Endothelial cell (in vitro differentiated cells): ENCODE measurements at places on chromosomes 4 and X. TPM values are rescaled to one million over a fixed set of nuclear protein-coding genes. Genes with fewer than 3 reads are reported as not detected.
A peak's percentile ranks its signal among the peaks of the same experiment; 100 is the strongest.

DNA sequence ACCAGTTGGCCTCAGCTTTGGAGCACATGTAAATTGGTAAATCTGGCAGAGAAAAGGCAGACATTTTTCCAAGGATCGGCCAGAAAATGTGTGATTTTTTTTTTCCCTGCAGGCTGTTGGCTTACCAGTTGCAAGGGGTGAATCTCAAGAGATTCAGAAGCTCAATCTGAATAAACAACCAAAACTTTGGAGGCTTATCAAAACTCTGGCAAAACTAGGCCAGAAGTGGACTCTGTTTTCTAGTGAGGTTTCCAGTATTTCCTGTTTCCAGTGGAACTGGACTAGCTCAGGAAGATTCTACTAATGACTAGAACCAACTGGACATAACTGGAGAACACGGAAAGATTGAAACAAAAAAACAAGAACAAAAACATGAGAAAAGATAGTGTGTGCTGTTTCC lies 191.3 kb downstream of the SMIM20 start:
- no peak for DNase-seq

DNA sequence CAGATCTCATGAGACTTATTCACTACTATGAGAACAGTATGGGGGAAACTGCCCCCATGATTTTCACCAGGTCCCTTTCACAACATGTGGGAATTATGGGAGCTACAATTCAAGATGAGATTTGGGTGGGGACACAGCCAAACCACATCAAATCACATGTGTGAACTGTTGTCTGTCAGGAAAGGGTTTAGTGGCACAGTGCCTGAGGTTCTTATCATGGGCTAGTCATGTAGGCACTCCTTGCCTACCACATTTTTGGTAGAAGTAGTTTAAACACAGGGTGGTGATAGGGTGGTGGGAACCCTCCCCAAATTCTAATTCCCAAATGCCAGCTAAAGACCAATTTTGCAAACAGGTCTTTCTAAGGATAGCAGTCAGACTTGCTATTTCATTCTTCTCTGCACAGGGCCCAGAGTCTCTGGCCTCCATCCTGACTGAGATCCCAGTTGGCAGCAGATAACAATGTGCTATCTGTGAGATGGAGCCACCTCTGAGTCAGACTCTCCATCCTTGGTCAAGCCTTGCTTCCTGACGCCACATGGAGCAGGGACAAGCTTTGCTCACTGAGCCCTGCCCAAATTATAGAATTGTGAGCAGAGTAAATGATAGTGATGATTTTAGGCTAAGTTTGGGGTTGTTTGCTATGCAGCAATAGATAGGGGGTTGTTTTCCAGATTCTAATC lies 33.5 kb upstream of the SETD7 start:
- DNase-seq: no peak

FMR1NB gene
- not detected for total RNA-seq

ASB5 gene
- not detected for total RNA-seq

PRDM5 gene
- 17.0 TPM for total RNA-seq

- DNase-seq: no peak
Measured at GRCh38 chrX:3636803-3637202, 76.6 kb downstream of the PRKX start.

DNA sequence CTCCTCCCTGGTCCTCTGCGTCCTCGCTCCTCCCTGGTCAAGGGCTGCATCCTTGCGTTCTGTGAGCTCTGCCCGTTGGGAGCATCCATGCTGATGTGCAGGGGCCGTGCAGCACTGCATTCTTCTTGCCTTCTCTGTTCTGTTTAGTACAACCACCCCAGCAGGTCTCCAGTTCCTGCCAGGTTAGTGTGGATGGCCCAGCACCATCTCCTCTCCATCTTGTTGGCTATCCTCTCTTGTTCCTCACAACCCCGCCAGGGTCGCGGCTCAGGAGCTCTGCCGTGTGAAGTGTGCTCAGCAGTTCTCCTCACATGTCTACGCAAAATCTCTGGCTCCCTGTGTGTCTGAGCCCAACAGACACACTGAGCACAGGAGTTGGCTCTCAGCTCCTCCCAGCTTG lies 10.4 kb upstream of the MAEA start:
- DNase-seq: no peak

- no peak for DNase-seq
Measured at GRCh38 chrX:32520789-32521188, 690.6 kb downstream of the DMD start.

MAGEE2 gene
- not detected for total RNA-seq

DNA sequence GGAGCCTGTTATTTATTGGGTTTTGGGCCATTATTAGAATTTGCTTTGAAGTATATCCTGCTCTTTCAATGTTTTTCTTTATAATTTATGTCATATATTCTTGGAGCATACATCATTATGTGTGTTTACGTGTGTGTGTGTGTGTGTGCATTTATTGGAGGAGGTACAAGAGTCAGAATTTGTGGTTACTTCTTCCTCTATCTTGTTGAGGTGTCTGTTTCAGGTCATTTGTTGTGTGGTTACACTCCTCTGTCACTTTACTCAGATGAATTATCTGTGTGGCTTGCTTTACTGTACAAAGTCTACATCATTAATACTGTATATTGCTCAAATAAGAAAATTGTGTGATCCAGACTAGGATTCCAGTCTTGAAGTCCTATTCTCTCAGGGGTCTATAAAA lies 1957.4 kb upstream of the TENM3 start:
- no peak for DNase-seq

DNA sequence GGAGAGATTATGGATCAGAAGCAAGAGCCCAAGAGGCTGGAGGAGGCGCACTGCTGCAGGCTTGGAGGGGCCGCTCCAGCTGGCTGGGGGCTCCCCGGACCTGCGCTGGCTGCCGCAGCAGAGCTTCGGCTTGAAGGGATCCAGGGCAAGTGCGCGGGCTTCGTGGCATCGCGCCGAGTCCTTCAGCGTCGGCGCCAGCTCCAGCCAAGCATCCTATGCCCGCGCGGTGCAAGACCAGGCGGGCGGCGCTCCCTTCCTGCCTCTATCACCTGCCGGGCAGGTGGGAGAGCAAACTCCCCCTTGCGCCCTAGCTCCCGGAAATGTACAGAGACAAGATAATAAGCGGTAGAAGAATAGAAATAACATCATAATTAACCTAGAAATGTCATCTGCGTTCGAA lies 10.5 kb upstream of the UCP1 start:
- DNase-seq: no peak

UNC5C gene
- total RNA-seq: 0.97 TPM

DNA sequence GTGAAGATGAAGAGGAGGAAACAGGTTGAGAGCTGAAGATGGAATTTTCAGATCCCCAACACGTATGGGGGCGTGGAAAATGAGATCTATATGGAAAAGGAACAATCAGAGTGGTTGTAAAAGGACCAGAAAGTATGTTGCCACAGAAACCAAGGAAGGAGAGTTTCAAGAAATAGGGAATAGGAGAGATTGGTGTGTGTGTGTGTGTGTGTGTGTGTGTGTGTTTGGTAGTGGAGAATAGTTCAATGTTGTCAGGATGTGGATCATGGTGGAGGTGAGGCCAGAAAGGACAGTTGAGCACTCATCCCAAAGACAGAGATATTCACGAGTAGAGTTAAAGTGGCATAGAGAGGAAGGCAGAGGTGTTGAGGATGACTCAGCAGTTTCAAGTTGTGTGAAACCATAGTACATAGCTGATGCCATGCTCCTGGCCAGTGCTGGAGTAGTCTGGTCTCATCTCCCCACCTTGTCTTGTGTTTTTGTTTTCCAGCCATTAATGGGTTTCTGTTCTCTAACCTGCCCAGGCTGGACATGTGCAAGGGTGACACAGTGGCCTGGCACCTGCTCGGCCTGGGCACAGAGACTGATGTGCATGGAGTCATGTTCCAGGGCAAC lies 36.1 kb downstream of the HEPH start:
- DNase-seq: no peak

- DNase-seq: no peak
Measured at GRCh38 chr4:118994030-118994429, 105.4 kb downstream of the SYNPO2 start.

GRCh38 chr4:119835613-119835910 lies 207.0 kb upstream of the PDE5A start:
- DNase-seq: no peak

DNA sequence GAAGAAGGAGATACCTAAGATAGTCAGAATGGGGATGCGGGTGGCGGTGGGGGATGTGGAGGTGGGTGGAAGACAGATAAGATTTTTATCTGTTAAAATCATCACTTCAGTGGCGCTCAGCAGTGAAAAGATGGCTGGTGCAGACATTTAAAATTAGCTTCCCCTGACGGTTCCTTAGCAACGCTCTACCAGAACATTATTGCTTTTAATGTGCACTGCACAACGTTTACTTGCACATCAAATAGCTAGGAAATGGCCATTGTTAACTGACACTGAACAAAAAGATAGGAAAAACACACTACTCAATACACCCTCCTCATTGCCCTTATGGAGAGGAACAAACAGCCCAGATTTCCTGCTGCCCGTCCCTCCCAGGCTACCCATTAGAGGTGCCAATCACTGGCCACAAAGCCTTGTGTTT lies 61.0 kb upstream of the FTHL17 start:
- no peak for DNase-seq

- DNase-seq: peak; percentile 91
Measured at GRCh38 chr4:3292571-3293400, at the start of gene RGS12. Gene RGS12 (plus strand): TSS chr4:3293021. CDS start chr4:3316171, 23,150 bp downstream.

DNA sequence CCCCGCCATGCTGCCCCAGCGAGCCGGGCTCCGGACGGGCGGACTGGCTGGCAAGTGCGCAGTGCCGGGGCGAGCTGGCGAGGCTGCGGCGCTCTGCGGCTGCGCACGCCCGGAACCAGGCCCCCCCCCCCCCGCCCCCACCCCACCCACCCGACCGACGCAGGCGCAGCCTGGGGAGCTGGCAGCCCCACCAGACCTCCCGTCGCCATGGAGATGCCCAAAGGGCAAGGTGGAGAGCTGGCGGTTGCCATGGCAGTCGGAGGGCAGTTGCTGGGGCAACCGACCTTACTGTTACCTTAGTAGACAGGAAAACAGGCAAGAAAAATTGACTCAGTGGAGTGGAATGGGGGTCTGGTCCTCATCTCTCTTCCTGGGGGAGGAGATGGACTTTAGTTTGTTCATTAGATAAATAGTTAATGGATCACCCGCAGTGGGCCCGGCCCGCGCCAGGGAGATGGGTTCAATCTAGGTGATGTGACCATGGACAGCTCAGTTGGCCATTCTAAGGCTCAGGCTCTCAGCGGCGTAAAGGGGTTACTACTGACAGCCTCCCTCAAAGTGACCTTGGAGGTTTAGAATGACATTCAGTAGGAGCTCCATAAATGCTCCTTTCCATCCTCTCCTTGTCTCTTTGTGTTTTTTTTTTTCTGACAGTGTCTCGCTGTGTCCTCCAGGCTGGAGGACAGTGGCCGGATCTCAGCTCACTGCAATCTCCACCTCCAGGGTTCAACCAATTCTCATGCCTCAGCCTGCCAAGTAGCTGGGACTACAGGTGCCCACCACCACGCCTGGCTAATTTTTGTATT lies at the start of gene PCSK1N:
Gene PCSK1N, minus strand, starts transcription at position 87 of the 806 bp plus-strand sequence. Its CDS starts 78 bp downstream, at position 9.
- no peak for DNase-seq

- DNase-seq: no peak
Measured at GRCh38 chr4:76679691-76680090, 218.3 kb downstream of the SOWAHB start.

GRCh38 chrX:72102126-72102525 lies 29.6 kb downstream of the RTL5 start:
- no peak for DNase-seq

DNA sequence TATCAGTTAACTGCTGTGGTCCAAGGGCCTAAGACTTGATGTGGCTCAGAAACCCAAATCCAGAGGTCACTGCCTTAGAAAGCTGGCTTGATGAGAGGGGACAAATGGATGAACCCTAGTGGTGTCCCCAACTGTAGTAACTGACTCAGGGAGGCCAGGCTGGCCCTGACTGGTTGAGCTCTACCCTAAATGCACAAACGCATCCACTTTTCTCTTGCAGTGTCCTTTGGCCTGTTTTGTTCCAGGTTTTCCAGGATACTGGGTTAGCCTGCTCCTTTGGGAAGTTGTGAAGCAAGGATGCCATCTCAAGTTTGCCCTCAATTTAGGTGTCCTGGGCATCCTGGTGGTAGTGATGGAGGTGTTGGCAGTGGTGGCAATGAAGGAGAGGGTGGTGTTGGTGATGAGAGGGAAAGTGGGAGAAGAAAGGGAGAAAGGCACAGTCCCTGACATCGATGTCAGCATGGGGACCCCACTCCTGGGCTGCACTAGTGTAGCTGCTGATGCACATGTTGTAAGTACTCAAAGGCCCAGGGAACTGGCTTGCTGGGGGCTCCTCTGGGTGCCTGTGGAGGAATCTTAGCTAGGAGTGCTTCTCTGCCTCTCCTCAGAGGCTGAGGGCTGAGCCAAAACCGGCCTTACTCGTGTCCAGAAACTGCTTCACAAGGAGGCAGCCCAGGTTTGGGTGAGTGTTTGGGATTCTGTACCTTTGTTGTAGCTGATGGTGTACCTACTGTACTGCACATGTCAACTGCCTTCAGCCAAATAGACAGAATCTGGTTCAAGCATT lies 2.9 kb upstream of the HAND2 start:
- no peak for DNase-seq

GRCh38 chr4:168917138-168917779 lies 92.8 kb downstream of the CBR4 start:
- no peak for DNase-seq

DNA sequence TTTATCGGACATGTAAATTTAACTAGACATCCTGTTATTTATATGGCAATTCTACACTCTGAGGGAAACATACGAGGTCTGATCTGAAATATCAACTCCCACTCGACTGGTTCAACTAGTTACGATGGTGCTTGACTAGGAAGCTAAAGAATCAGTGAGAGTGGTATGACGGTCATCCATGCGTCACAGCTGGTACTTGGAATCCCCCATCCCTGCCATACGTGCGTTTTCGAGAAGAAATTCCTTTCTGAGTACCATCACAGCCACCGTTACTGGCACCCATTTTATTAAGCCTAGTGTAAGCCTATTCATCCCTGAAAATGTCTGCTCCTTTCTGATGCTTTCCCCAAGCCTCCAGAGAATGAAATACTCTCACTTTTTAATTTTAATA lies 695 bp upstream of the PIGA start:
- DNase-seq: peak; percentile 4

CT45A1 gene
- total RNA-seq: not detected

- no peak for DNase-seq
Measured at GRCh38 chr4:1600811-1601532, 83.1 kb downstream of the FAM53A start.

DNA sequence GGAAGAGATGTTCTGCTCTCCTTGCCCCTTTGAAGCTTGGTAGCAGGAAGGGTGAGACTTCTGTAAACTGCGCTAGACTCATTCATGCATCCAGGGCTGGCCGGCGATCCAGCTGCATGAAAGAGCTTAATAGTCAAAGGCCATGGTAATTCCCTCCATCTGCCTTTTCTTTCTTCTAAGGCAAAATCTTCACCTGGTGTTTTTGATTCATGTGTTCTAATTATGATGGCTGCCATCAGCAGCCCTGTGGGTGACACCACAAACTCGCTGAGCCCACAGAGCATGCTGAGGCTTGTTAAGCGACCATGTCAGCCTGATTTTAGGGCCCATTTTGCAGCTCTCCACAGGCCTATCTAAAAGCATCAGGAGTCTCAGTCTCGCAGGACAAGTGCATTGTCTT lies 450.1 kb upstream of the TENM3 start:
- no peak for DNase-seq

MTMR1 gene
- total RNA-seq: 13.3 TPM

- no peak for DNase-seq
Measured at GRCh38 chr4:2370597-2371320, 47.7 kb downstream of the ZFYVE28 start.

- no peak for DNase-seq
Measured at GRCh38 chr4:14915018-14915417, 87.3 kb upstream of the CPEB2 start.

SEC24B gene
- total RNA-seq: 49.6 TPM

GRCh38 chr4:112956484-112956896 lies 93.0 kb upstream of the ANK2 start:
- no peak for DNase-seq

GRCh38 chrX:16155581-16156096 lies 11.6 kb upstream of the MAGEB17 start:
- DNase-seq: no peak
